ENCODE measurements at places on chromosomes 4 and X.
A peak's percentile ranks its signal among the peaks of the same experiment; 100 is the strongest.

DNA sequence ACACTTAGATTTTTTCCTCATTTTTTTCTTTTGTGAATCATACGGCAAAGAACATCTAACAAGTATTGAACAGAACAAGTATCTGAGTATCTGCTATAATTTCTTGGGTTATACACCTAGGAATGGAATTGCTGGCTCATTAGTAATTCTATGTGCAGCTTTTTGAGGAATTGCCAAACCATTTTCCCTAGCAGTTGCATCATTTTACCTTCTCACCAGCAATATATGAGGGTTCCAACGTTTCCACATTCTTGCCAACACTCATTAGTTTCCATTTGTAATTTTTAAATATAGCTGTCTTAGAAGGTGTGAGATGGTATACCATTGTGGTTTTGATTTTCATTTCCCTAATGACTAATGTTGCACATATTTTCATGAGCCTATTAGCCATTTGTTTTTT lies 41.1 kb upstream of the DCAF8L1 start:
- DNase-seq, result no peak

DNA sequence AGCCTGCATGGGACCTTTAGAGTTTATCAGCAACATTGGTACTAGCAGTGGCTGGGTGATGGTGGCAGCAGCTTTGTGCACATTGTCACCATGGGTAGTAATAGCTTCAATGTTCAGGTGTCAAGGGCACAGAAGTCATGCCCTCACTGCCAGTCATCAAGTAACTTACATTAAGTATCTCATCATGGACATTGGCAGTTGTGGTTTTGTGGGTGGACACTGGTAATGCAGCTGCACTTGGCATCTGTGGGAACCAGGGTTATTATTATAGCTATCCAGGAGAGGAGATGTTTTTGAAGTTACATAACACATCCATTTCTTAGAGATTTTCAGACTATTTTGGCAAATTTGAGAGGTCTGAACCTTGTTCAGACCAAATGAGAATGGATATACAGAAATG lies 243.2 kb upstream of the NOCT start:
- DNase-seq, result no peak

DNA sequence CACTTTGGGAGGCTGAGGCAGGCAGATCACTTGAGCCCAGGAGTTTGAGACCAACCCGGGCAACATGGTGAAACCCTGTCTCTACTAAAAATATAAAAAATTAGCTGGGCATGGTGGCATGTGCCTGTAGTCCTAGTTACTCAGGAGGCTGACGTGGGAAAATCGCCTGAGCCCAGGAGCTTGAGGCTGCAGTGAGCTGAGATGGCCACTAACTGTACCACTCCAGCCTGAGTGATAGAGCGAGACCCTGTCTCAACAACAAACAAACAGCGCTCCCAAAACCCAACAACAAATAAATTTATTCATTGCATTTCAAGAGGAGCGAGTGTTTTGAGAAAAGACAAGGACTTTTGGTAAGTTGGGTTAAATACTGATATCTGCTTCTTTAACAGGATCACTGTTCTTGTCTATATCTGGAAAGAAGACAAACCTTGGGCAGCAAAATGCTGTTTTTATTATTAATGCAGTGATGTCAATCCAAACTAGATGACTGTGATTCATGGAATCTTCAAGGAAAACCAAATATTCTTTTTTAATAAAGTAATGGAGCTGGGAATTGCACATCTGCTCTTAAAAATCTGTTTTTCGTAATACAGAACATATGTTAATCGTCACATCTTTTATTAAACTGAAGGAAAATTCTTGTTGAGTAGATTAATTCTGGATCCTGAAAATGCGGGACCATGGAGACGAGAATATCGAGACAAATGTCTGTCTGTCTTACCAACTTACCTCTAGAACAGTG lies 90.8 kb upstream of the LIMCH1 start:
- DNase-seq, result no peak

GRCh38 chrX:100829730-100830129 lies 9.5 kb downstream of the CSTF2 start:
- DNase-seq, result peak; percentile 74

DNA sequence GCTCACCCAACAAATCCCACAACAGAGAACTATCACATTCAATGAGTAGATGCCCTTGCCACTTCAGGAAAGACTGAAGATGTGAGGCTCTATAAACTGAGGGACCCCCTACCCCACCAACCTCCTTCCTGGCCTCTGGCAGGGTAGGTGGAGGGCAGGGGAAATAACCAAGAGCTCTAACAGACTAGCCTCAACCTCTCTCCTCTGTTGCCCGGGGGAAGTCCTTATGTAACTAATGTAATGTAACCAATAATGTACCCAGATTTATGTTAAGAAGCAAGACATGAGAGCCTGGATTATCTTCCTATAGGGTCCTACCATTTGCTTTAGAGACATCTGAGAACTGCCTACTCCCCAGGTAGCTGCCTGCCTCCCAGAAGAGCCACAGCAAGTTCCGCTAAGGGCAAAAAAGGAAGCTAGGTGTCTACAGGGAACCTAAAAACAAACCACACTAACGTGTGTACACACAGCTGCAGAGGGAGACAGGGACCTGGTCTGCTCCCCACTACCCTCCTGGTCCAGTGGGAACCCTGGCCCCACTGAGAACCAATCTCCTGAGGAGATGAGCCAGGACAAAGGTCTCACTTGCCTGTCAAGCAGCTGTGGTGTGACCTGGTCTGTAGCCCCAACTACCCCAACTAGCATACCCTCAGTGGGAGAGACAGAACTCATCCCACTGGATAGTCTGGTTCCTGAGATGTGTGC lies 17.7 kb downstream of the OTUD5 start:
- DNase-seq, result no peak

GRCh38 chrX:57772637-57773036 lies 92.6 kb upstream of the NLRP2B start:
- no peak for DNase-seq

- no peak for DNase-seq
Measured at GRCh38 chr4:156169861-156170260, 216.2 kb upstream of the CTSO start.

DNA sequence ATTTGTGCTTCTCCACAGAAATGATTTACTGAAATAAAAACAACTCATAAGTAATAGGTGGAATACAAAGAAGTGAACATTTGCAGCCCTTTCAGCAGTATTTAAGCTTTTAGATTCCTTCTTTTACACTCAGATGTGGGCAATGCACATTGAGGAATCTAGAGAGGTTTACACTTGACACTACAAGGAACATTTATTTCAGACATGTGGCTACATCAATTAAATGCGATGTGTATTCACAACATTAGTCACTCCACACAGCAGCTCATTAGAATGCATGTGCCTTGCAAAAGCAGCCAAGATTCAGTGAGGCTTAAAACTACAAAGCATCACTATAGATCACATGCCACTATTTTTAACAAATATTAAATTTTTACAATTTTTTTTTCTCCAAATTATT lies 480.7 kb downstream of the INPP4B start:
- no peak for DNase-seq

DNA sequence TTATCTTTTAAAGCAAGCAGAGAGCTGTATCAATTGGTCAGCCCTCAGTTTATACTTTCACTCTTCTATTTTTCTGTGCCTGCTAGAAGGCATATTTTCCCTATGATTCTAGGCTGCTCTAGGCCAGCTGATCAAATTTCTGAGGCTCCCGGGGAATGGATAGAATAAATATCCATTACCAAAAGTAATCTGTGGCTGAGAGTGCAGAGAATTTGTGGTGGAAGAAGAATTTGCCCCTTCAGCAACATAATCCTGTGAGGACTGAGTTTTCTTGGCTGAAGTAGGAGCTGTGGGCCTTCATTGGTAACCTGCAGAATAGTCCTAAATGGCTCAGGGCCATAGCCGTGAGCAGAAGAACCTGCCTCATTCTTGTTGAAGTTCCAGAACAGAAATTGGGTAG lies 314.6 kb upstream of the CASK start:
- peak; percentile 4 for DNase-seq

DNA sequence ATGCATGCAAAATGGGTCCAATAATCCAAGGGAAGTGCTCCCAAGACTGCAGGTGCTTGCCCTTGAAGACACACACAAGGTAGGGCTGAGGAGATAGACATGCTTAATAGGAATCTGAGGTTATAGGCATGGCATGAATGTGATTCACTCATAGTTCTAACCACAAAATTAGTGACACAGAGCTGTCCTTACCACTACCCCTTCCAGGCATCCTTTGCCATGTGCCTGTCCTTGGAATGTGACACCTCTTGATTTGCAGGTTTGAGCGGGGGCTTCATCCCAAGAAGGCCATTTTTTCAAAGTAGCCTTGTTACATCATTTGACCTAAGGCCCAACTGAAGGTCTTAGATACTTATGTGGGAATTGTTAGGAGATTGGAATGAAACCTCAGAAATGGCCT lies 112.5 kb downstream of the CCNG2 start:
- no peak for DNase-seq

- DNase-seq, result no peak
Measured at GRCh38 chr4:147840838-147841738, 109.2 kb downstream of the ARHGAP10 start.

GRCh38 chr4:111628437-111628836 lies 516.8 kb upstream of the FAM241A start:
- DNase-seq, result peak; percentile 78

DNA sequence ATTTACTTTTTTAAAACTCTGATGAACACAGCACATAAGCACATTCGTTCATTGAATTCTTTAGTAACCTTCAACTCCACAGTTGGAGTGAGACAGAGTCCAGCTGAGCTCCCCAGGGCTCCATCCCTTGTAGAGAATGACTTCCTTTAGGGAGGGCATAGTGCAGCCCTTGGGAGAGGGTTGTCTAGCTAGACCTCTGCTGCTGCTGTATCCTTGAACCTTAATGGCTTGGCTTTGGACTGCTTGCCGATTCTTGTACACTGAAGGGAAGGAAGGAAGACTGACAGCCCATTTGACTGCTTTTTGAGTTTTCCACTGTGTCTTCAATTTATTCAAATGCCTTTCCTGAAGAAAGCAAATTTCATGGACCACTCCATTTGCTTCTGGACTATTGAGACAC lies 19.4 kb upstream of the FGG start:
- DNase-seq, result no peak

- DNase-seq, result no peak
Measured at GRCh38 chr4:152975380-152976211, 39.5 kb downstream of the FHDC1 start.

DNA sequence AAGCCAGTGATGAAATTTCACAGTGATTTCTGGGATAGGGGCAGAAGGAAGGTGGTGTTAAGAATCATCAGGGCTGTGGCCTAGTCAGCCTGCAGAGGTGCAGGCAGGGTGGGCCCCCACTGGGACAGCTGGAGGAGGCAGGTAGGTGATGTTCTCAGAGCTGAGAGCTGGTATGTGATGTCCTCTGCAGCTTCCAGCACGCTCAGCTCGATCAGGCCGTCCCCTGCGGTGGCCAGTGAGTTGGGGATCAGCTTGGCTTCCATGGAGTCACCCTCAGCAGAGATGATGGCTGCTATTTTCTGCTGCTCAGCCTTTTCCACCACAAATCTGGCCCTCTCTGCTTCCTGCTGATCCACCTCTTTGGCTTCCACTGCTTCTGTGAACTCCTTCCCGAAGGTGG lies 81.1 kb downstream of the IL1RAPL2 start:
- DNase-seq, result no peak

DNA sequence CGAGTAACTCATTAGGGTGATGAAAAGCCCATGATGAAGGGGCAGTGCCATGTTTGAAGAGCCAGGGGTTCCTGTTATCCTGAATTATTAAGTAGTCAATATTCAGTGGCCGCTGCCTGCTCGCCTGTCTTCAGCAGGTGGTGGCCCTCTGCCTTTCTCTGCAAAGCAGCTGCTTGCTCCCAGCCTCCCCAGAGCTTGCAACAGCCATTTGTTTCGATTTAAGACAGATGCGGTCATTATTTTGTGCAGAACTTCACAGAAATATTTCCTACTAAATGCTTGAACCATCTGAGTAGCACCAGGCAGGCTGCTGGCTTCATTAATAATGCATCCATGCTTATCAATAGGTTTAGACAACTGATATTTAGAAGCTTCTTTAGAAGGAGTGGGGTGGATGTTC lies 104.3 kb upstream of the TTC29 start:
- no peak for DNase-seq

- no peak for DNase-seq
Measured at GRCh38 chrX:108131471-108131870, 39.9 kb downstream of the ATG4A start.

GRCh38 chr4:139768366-139768765 lies 102.7 kb downstream of the MGST2 start:
- DNase-seq, result no peak

DNA sequence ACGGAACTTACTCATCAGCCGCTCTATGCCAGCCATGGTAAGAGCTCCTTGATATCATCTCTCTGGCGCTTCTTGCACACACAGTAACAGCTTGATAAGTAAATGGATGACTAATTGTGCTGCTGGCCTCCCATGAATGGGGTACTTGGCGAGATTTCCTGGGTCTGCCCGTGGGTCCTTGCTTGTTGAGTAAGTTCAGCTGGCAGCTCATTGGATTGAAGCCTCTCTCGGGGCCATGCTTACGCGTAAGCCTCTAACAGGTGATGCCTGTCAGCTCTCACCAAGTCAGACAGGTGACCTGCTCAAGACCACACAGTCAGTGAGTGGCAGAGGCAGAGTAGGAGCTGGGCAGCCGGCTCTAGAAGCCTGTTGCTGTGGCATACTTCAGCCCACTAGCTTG lies 7.7 kb downstream of the NSG1 start:
- peak; percentile 7 for DNase-seq

GRCh38 chrX:29858714-29859113 lies 356.6 kb upstream of the MAGEB2 start:
- peak; percentile 44 for DNase-seq
